ENCODE measurements at places on chromosomes 2 and 18.
A peak's percentile ranks its signal among the peaks of the same experiment; 100 is the strongest.

DNA sequence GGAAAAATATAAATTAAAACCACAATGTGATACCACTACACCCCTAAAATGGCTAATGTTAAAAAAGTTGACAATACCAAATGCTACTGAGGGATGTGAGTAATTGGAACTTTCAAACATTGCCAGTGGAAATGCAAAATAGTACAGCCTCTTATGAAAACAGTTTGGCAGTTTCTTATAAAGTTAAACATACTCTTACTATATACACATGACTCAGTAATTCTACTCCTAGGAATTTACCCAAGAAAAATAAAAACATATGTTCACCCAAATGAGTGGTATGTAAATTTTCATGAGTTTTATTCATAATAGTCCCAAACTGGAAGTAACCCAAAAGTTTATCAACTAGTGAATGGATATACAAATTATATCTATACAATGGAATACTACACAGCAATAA lies 228.0 kb downstream of the CYP26B1 start:
- peak; percentile 77 for DNase-seq

- DNase-seq: no peak
Observed at GRCh38 chr2:7527165-7527722, 610.0 kb downstream of the RNF144A start.

- DNase-seq: no peak
Observed at GRCh38 chr2:102030855-102031527, 39.2 kb downstream of the IL1R2 start.

DNA sequence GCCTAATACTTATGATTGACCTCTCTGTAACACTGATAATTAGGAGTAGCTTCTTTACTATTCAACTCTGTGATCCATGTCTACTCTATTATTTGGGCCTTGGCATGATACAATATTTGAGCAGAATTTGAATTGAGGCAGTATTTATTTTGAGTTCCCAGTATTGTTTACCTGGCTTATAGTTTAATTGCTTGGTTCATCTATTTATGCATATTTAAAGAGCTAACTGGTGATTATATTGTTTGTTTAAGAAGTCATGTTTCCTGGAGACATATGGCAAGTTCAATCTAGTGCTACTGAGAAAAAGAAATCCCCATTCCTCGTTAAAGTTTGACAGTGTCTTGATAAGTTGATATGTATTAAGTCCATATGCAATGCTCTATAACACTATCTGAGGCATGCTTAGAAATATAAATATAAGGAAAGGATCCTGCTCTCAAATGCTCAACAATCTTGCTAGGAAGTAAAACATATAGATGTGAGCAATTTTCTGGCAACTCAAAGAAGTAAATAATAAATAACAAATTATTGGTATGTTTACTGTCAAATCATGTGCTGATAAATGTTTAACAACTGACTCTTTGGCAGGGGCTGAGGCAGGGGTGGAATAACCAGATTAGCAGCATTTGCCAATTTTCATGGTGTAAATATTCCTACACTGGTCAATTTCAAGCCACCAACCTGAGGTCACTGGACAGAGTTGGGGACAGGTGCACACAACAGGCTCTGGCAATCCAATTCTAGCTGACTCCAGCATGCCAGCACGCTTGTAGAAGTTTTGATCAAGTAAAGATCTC lies 430.2 kb upstream of the PIK3C3 start:
- DNase-seq: no peak

- no peak for DNase-seq
Observed at GRCh38 chr2:33645861-33646260, 46.8 kb upstream of the FAM98A start.

- DNase-seq: peak; percentile 49
Observed at GRCh38 chr2:195279840-195280427, 377.1 kb upstream of the SLC39A10 start.

DNA sequence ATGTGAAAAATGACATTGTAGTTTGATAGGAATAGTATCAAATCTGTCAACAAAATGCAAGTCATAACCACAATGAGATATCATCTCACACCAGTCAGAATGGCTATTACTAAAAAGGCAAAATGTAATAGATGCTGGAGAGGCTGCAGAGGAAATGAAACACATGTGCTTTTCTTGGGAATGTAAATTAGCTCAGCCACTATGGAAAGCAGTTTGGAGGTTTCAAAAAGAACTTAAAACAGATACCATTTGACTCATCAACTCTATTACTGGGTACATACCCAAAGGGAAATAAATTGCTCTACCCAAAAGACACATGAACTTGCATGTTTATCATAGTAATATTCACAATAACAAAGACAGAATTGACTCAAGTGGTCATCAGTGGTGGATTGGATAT lies 572.6 kb downstream of the TRIB2 start:
- DNase-seq: no peak
